ENCODE measurements at places on chromosomes 7 and 10.

- DNase-seq = no peak
Observed at GRCh38 chr7:16098585-16099179, 322.7 kb downstream of the CRPPA start.

DNA sequence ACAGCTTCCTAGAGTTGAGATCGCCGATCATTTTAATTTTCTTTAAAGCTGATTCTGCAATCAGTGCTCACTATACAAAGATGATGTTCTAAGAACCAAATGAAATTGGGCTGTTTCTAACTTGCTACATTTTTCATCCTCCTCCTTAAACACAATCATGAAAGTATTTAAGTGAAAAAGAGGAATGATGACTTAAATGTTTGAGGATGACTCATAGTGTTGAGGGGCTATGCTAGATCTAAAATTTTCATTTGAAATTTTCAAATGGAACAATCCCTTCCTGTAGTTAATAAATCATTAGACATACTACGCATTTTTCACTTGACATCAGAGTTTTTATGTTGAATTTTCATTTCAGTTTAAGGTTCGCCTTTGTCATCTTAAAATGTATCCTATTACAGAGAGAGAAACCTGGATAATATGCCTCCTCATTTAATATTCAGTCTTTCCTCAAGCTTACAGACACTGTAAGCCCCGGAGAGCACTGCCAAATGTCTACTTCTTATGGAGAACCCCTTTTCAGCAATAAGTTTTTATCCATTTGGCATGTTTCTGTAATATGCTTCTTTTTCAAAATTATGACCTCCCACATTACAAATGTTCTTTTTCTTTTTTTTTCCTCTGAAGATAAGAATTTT, 499.6 kb downstream of the MAGI2 start:
- no peak for DNase-seq

- DNase-seq = no peak
Observed at GRCh38 chr7:23017309-23017708, 3.4 kb upstream of the HYCC1 start.

DNA sequence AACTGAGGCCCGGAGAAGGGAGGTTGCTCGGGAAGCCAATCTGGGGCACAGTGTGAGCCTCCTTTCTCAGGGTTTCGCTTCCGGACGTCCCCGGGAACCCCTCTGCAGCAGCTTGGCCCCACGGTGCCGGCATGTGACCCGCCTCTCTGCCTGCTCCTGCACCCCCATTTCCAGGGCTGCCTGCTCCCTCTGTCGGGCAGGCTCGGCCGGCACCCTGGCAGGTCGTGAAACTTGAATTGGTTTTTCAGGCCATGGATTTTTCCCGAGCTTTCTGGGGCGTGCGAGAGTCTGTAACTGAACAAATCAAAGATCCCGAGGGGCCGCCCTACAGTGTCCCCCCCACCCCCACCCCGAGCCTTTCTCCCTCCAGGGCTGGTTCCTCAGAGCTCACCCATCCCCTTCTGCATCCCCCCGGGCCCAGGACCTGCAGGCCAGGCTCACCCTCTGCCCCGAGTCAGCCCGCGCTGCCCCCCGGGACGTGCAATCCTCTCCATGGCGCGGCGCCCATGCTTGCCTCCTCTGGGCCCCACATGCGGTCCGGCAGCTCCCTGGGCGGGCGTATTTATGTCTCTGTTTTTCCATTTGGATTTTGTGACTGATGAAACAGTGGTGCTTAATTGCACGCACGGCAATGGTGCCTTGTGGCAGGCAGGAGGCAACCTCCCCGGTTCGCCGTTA, 58.1 kb downstream of the UNCX start:
- DNase-seq = no peak

- no peak for DNase-seq
Observed at GRCh38 chr7:101124376-101125056, 2.4 kb upstream of the SERPINE1 start.

DNA sequence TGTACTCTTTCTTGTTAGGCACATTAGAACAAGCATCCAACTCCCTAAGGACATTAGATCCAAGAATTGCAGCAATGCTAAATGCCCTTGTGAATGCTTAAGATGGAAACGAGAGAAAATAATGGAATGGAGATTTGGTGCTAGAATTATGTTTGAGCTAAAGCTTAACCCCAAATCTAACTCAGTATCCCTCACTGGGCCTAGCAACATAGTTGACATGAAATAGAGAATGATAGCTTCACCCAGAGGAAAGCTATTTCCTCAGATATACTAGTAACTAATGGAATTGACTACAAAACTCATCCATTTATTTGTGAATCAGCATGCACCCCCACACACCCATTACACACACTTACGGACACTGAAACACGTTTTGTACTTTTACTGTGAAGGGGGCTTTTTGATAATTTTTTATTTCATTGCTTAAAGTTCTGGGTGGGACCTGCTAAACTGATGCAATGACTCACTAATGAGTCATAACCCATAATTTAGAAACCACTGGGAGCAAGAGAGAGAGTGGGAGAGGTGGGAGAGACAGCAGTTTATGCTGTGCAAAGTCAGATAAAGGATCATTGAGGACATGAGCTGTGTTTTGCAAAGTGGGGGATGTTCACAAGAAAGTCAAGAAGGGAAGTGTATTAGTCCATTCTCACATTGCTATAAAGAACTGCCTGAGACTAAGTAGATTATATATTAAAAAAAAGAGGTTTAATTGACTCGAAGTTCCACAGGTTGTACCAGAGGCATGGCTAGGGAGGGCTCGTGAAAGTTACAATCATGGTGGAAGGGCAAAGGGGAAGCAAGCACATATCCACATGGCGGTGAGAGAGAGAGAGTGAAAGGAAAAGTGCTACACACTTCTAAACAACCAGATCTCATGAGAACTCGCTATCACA, 382.7 kb downstream of the SFMBT2 start:
- DNase-seq = no peak

Data from activated naive CD4-positive, alpha-beta T cell (primary cell).